ENCODE measurements at places on chromosomes 1 and 21.

DNA sequence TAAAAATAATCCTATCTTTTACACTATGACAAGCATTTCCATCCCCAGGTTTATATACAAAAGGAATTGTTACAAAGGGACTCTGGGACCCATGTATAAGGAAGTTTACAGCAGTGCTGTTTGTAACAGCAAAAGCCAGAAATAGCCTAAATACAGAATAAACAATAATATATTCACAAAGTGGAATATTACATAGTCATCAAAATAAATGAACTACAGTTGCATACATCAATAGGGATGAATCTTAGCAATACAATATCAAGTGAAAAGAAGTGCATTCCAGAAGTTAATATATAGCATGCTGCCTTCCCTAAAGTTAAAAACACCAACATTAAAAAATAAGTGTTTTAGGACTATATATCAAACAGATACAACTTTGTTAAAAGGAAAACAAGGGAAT lies 77.3 kb downstream of the EDEM3 start:
- no peak for DNase-seq

- no peak for DNase-seq
Measured at GRCh38 chr1:117237726-117238381, 27.1 kb upstream of the VTCN1 start.

DNA sequence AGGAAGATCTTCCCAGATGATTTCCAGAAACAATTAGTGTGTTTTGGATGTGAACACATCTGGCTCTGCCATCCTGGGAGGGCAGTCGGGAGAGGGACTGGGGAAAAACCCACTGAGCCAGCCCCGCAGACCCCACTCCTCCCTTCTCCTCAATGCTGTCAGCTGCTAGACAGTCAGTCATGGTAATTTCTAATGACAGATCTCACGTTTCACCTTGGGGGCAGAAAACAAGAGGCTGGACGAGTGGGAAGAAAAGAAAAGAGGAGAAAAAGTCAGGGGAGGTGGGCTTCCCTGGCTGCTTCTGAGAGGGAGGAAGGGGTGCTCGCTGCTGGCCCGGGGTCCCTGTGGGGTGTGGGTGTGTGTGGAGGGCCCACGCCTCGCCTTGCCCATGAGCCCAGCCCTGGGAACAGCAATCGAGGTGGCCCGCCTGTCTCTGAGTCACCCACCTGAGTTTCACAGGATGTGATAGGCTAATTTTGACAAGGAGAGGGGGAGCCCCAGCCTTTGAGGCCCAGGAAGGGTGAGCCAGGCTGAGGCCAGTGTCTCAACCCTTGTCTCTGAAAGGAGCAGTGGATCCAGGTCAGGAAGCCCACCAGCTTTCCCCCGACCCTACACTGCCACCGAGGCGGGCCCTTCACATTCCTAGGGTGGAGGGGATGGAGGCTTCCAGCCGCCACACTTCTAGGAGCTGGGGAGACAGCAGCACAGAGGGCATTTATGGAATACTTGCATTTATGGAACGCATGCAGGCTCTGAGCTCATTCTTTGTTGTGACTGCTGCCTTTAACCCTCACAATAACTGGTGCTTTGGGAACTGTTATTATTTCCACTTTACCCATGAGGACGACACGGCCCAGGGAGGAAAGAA lies 49.1 kb upstream of the IFNLR1 start:
- DNase-seq, result peak; percentile 25

DNA sequence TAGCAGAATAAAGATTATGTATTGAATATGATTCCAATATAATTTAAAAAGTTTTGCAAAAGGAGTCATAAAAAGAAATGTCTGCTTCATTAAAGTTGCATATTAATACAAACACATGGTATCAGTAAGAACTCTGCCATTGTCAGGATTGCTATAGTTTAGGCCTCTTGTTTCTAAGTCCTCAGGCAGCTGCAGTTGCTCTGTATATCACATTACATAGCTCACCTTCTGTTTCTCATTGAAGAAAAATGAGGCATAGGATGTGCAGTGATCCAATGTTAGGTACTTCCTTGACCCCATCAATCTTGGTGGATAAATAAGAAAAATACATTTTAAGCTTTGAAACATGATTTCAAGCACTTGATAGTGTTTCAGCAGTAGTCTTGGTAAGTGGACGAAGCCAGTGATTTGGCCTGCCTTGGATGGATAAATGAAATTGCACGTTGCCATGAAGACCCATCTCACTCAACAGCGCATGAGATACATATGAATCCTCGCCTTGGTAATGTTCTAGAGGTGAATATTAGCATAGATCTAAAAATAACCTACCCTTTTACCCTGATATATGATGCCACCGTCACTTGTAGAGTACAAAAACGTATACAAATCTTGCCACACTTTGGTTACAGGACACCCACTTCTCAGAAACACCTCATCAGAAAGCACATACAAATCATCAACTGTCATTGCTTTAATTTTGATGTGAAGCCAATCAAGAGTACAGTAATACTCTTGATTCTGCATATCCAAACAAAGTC lies 25.3 kb downstream of the ZFYVE9 start:
- no peak for DNase-seq

- DNase-seq, result no peak
Measured at GRCh38 chr1:24322470-24323177, 3.5 kb downstream of the GRHL3 start.

DNA sequence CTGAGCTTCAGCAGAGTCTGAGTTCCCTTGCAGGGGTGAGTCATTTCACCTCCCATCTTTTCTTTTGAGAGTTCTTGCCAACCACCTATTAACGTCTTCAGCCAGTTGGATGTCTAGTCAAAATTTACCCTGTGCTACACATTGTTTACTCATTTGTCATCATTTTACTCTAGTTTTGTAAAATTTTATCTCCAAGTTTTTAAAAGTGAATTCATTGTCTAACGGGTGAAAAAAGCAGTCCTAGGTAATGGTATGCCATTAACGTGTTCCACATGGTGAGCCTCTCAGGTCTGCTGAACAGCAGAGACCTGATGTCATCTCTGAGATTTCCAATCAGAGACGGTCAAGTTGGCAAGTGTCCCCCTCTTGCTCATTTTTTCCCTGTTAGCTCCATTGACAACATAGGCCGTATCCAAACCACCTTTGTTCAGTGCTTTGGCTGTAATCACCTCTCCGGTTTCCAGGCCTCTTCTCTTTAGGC lies 85.4 kb downstream of the TBX15 start:
- DNase-seq, result no peak

DNA sequence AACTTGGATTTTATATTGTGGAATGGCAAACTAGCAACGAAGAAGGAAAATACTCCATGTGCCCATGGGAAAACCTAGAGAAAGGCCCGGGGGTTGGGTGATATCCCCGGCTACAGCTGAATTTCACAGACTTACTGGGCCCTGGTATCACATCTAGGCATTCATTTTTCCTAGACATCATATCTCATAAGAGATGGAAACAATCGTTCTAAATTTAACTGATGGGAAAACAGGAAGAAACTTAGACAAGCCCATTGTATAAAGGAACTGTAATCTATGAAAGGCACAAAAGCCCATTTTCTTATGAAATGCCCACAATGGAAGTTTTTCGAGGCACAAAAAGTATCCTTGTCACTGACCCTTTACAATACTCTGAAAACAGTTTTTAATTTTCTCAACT lies 407.9 kb upstream of the LYPLAL1 start:
- DNase-seq, result no peak

GRCh38 chr1:38941527-38942019 lies at the start of gene RHBDL2:
Gene RHBDL2, minus strand, starts transcription at chr1:38941830. Its CDS starts 22,618 bp downstream, at chr1:38919212.
- DNase-seq, result no peak

GRCh38 chr21:25961042-25961441 lies 209.5 kb downstream of the APP start:
- DNase-seq, result no peak

- DNase-seq, result no peak
Measured at GRCh38 chr1:71738256-71738655, 544.1 kb downstream of the NEGR1 start.

GRCh38 chr21:15850645-15851044 lies 120.9 kb downstream of the USP25 start:
- no peak for DNase-seq

GRCh38 chr21:14712121-14712715 lies 166.1 kb upstream of the SAMSN1 start:
- DNase-seq, result no peak

GRCh38 chr1:92653605-92654381 lies 131.1 kb downstream of the EVI5 start:
- no peak for DNase-seq

DNA sequence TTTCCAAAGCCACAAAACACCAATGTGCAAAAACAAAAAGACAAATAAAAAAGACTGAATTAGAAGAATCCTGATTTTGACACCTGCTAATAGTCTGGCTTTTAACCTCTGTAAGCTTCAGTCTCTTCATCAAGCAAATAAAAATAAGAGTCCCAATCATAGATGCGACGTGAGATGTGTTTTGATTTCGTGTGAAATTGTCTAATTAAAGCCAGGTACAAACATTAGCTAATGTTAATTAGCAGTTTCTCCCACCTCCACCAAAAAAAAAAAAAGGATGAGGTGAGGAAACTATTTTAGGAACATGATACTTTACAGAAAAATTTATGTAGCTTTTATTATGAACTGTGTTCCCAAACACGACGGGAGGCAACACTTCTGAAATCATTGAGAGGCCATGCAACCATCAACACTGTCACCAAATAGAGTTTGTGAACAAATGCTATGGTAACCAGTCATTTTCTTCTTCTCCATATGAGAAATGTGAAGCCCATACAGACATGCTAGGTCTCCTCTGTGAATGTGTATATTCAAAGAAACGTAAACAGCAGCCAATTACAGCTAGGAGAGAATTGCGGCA lies 6.7 kb upstream of the EVI5 start:
- no peak for DNase-seq

- no peak for DNase-seq
Measured at GRCh38 chr1:9241891-9242290, 7.3 kb downstream of the H6PD start.

DNA sequence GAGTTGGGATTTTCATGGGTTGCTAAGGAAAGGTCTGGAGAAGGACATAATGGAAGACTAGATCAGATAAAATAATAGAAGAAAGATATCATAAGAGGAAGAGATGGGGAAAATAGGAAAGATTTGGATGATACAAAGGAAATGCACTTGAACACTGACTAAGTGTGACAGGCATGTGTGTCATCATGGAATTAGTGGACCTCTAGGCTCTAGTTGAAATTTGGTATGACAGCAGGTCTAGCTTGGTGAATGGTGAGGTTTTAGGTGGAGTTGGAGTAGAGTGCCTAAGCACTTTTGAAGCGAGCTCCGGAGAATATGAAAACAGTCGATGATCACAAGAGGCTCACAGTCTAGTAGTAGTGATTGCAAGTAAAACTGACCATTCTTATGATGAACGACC lies 73.0 kb upstream of the PTGS2 start:
- no peak for DNase-seq

GRCh38 chr1:52727114-52727586 lies 897 bp downstream of the ZYG11B start:
- no peak for DNase-seq

- DNase-seq, result no peak
Measured at GRCh38 chr1:225250432-225250831, 177.4 kb downstream of the LBR start.

GRCh38 chr1:236311040-236311439 lies 29.3 kb upstream of the ERO1B start:
- DNase-seq, result no peak

- no peak for DNase-seq
Measured at GRCh38 chr1:2021550-2021949, 2.4 kb downstream of the GABRD start.

GRCh38 chr1:161074676-161075368 lies 5.1 kb upstream of the ARHGAP30 start:
- no peak for DNase-seq
